ENCODE measurements at places on chromosomes 7 and 10.
A peak's percentile ranks its signal among the peaks of the same experiment; 100 is the strongest.

- no peak for DNase-seq
Measured at GRCh38 chr10:128451879-128452278, 325.7 kb upstream of the MKI67 start.

GRCh38 chr10:971613-972012 is 16.6 kb upstream of the GTPBP4 start:
- no peak for DNase-seq

GRCh38 chr10:87915406-87915805 is 52.0 kb downstream of the PTEN start:
- DNase-seq: no peak

DNA sequence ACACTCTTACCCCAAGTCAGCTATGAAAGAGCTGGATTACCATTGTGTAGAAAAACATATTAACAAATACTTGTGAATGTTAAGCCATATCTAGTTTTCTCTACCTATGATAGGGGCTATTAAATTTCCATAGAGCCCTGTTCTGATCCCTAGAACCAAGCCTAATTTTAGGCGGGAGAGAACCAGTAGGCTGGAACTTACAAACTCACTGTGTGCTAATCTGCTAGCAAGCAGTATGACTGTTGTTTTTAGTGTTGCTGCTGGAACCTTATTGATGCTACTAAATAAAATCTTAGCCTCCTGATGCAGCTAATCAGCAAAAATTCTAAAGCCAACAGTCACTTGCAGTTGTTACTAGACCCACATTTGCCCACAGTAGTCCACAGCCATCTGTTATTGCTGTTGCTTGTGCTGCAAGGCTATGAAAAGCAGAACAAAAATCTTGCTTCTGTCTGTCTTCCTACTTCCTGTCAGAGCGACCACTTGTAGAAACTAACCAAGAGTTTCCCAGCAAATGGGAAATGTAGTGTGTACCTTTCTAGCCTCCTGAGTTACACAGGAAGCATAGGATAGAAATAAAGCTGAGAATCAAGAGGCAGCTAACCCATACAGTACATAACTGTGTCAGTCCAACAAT is 368.4 kb downstream of the ARL4A start:
- no peak for DNase-seq

DNA sequence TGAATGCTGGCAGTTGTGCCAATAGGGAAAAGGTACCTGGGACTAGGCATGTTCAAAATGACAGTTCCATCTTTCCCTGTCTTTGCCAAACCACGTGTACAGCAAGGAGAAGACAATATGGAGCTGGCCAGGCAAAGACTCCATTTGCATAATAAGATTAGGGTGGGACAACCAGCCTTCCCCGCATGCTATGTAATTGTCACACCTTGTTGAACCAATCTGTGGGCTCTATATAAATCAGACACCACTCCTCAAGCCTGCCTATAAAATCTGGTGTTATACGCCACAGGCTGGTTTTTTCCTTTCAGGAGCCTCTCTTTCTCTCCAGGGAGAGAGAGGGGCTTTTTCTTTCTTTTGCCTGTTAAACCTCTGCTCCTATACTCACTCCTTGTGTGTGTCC is 11.0 kb upstream of the NUB1 start:
- no peak for DNase-seq

GRCh38 chr7:106823631-106824030 is 41.5 kb upstream of the PIK3CG start:
- no peak for DNase-seq

- DNase-seq: no peak
Measured at GRCh38 chr7:38798552-38799267, 110.3 kb downstream of the VPS41 start.

DNA sequence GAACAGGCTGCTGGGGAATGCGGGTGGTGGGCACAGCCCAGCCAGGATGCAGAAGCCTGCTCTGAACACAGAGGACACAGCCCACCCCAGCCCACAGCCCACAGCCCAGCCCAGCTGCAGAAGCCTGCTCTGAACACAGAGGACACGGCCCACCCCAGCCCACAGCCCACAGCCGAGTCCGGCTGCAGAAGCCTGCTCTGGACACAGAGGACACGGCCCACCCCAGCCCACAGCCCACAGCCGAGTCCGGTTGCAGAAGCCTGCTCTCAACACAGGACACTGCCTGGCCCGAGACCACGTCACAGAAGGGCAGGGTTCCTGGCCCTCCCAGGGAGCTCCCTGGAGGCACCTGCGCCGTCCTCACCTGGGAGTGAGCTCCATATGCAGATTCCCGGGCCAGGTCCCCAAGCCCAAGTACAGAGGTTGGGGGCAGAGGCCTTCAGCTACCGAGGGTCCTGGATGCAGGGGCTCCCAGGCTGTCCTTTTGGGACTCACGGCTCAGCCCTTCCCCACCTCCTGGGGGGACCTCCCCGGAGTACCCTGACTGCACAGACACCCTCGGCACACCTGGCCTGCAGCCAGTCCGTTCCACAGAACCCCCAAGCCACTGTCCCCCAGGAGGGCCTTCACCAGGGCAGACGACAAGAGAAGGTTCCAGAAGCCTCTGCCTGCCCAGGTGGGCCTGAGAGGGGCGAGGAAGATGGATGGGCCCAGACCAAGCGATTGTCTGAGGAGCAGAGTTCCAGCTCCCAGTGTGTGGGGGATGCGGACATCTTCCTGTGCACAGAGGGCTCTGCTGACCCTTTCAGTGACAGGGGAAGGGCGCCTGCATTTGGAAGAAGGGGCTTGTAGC is 23.7 kb upstream of the FOXL3 start:
- DNase-seq: no peak

GRCh38 chr7:74514131-74514591 is 60.5 kb downstream of the GTF2IRD1 start:
- DNase-seq: no peak

DNA sequence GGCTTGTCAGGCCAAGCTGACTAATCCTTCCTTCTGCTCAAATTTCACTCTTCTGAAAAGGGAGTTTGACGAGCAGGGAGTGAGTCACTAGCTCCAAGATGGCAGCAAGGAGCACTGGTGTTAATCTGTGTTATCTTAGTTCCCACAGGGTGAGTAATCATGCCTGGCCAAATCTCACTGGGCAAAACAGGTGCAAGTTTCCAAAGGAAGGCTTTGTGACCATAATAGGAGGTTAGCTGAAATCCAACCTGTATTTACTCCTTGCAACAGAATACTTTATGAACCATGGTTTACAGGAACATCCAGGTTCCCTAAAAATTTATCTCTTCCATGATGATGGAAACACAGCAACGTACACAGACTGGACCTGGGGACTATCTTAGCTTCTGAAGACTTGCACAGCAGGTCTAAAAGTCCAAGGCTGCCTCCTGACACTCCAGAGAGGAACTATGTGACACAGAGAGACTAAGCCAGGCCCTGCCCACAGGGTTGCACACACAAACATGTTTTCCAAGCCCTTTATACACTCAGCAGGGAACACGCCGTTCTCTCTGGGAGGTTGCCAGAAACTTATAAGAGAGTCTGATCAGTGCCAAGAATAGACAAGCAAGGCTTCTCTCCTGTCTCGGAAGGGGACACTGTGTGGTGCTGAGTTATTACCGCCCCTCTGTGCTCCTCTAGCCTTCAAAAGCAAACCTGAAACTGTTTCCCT is 46.3 kb downstream of the PDK4 start:
- DNase-seq: peak; percentile 81

- DNase-seq: no peak
Measured at GRCh38 chr7:41910940-41911600, 208.2 kb upstream of the INHBA start.

DNA sequence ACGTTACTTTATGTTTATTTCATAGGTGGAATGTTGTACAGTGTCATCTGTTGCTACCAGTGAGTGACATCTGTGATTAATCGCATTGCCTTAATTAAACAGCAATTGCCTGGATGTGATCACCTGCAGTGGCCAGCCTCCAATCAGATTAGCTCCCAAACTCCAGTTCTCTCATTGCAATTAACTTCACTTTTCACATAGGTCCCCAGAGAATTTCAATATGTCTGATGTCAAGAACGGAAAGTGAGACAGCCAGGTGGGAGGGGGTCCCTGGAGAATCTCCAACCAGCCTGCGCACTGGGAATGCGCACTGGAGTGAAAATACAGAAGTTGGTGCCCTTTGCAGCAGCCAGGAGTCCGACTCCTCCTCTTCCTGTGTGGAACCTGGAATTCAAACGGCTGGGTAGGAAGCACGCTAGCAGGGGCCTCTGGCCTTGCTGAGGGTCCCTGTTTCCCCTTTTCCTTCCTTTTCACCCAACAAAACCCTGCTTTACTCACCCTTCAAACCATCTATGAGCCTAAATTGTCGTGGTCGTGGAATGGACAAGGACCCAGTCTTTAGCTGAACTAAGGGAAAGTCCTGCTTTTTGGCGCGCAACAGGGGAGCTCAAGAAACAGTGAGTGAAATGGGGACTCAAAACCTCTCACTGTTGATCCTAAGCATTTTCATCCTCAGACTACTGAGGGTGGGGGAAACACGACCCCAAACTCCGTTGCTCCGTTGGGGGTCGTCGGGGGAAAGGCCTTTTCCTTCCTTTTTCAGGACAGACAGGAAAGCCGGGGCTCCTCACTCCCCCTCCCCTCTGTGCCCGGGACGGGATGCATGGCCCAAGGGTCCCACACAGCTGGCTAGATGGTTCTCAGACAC is 1355.5 kb upstream of the LRRTM3 start:
- DNase-seq: peak; percentile 36

DNA sequence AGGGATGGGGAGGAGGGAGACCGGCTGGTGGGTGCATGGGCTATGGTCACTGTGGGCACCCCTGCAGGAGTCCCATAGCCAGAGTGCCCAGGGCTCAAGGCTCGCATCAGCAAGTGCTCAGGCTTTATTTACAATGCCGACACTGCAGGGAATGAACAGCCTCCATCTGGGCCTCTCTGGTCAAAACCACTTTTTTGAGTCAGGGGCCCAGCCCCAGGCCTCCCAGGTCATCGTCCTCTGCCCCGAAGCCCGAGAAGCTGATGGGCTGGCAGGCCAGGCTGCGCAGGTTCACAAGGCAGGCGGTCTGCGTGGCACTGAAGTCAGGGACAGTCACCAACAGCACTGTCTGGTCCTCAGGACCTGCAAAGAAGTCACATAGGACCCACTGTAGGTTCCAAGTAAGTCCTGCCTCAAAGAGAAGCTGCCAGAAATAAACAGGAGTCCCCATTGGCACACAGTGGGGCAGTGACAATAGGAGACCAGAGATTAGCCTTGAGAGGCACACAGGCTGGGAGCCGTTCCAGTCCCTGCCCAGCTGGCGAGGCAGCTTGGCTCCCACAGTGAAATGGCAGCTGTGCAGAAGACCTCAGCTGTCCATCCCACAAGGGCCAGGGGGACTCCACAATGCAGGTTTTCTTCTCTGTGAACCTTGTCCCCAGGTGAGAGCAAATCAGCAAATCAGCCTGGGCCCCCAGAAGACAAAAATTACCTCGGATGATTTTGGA is 8.6 kb downstream of the POLD2 start:
- no peak for DNase-seq

DNA sequence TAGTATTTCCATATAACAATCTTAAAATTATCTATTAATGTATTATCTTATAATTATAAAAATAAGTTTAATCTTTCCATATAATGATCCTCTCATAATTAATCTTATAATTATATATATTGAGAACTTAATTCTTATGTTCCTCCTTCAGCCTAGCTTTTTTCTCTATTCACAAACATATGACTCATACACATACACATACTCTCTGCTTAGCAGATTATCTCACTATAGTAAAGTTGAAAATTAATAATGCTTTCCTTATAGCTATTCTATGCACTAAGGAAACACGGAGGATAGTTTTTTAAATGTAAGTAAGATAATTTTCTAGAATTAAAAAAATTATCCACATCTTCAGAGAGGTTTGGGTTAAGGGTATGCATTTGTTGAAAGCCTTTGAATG is 47.7 kb upstream of the ITGB8 start:
- no peak for DNase-seq

GRCh38 chr7:132919771-132920170 is 162.1 kb downstream of the CHCHD3 start:
- no peak for DNase-seq

DNA sequence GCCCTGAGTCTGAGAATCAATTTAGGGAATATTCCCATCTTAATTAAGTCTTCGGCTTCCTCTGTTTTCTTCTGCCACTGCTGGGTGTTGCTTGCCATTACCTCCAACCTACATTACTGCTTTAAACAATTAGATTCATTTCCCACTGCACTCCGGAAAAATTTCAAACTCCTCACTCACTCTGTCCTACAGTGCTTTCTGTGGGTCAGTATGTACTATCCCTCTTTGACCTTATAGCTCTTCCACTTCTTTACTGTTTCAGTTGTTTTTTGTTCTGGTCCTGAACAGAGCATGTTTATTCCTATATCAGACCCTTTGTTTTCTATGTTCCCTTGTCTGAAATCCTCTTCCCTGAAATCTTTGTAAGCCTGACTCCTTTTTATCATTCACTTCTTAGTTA is 160.6 kb downstream of the MAGI2 start:
- DNase-seq: no peak

DNA sequence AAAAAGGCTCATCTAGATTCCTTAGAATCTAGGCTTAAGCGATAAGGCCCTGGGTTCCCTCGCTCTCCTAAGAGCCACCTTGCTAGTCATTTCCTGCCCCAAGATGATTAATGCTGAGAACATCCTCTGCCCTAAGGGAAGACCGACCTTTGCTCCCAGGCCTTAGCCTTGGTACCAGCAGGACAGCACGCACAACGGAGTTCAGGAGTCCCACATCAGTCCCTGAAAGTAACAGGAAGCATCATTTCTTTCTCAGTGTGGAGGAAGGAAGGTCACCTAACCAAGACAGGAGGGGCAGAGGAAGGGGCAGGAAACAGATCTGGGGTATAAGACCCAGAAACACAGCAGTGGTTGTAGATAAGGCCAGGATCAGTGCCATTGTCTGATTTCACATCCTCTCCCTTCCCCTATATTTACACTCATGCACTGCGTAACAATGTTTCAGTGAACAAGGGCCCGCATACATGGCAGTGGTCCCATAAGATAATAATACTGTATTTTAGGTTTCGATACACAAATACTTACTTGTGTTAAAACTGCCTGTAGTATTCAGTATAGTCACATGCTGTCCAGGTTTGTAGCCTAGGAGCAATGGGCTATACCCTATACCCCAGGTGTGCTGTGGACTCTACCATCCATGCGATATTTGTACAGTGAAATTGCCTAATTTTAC is 8.1 kb upstream of the FAM107B start:
- DNase-seq: peak; percentile 66

- no peak for DNase-seq
Measured at GRCh38 chr7:117767951-117768350, 105.3 kb downstream of the CTTNBP2 start.

DNA sequence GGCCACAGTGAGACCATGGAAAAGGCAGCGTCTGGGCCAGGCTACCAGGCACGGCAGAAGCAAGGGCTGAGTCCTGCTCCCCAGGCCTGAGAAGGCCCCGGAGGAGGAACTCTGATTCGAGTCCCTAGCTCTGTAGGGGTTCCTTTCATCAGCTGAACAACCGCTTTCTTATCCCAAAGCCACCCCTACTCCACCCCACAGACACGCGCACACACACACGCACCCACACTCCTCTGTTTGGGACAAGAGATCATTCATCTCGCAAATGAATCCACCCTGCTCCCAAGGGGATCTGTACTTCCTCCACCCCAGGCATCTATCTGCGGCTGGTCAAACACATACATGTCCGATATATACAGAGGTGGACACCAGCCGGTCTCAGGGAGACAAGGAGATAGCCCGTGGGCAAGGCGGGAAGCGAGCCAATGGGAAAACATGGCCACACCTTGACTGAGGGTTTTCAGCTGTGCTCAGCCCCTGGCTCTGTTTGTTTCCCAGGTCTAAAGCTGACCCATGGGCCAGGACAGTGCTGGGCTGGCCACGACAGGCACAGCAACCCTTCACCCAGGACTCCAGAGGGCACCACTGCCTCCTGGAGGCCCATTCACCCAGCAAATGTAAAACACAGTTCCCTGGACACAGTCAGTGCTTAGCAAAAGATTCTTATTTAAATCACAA is 7.3 kb downstream of the ZCCHC24 start:
- DNase-seq: no peak

All from H54 (cell line).